Lower lobe of right lung (tissue), 2 donors: ENCODE measurements at places on chromosomes 1 and 21.
A peak's percentile ranks its signal among the peaks of the same experiment; 100 is the strongest.

GRCh38 chr1:29385966-29386365 lies 149.6 kb downstream of the PTPRU start:
- no peak for DNase-seq

DNA sequence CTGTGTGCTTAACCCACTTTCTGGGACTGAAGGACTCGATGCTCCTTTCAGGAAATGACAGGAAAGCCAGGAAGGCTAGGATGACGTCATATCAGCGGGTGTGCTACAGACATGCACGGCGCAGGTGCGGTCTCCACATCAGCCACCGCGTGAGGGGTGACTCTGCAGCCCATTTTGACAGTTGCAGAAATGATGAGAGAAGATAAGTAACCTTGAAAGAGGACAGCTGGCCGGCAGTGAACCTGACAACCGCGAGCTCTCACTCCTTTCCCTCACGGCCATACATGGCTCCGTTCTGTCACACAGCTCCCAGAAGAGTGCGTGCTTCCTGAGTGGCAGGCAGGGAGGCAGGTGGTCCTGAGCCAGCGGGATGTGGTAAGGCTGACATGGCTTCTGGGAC lies 1.7 kb upstream of the KRTAP10-5 start:
- DNase-seq: no peak

DNA sequence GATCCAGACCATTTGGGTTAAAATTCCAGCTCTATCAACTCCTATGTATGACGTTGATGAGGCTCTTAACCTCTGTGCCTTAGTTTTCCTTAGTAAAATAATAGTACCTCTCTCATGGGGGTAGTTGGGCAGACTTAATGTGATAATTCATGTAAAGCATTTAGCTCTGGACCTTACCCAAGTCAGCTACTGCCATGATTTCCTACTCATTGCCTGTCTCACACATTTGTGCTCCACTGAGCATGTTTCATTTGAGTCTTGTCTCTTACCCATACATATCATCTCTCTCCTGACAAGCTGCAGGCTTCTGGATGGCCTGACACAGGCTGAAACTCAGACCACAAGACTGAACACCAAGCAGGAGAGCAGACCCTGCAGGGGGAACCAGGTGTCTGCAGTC lies 77.7 kb upstream of the ZBTB40 start:
- DNase-seq: no peak

GRCh38 chr1:52520148-52520547 lies 32.7 kb downstream of the TUT4 start:
- no peak for DNase-seq

GRCh38 chr1:83905315-83905907 lies 93.5 kb downstream of the TTLL7 start:
- no peak for DNase-seq

DNA sequence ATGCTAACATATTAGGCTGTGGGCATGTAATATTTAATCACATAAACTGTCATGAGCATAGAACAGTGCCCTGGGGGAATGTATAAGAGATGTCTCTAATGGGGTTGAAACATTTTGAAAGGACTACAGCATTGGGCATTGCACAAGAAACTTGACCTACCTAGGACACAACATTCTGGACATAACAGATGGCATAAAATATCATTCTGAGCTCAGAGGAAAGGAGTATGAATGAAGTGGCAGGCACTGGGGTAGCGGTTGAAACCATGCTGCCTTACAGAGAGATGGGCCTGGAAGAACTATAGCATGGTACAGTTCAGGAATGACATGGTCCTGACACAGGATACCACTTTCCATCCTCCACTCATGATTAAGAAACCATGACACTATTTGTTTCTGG lies 69.0 kb downstream of the LPAR3 start:
- DNase-seq: no peak

DNA sequence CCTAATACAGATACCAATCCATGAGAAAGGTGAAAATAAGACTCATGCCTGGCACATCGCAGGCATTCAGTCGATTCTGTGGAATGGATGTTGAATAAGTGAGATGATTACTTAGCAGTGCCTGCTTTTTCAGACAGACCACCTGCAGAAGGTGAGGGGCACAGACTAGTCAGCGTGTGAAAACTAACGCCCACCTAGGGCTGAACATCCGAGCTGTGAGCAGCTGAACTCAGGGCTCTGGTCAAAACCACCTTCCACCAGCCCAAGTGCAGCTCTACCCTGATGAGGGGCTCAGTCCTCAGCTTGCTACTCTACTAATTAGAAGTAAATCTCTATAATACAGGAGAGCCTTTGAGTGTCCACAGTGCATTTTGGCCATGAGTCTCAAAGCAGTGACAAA lies 32.5 kb downstream of the LMX1A start:
- no peak for DNase-seq

DNA sequence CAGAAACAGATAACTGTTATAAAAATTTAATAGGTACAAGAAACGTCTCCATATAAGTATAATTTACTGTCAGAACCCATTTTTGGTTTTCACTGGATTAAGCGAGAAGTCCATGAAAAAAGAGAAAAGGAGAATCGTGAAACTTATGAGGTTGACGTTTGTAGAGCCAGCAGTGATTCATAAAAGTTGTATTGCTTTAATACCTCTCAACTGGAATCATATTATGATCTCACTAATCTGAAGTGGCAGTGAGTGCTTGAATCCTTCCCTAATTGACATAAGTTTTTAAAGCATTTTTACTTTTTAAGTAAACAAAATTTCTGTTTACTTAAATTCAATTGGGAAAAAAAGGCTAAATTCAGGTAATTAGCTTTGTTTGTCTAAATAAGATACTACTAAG lies 315.3 kb downstream of the TPR start:
- DNase-seq: no peak

GRCh38 chr1:52676249-52676903 lies 21.8 kb downstream of the COA7 start:
- DNase-seq: peak; percentile 62

DNA sequence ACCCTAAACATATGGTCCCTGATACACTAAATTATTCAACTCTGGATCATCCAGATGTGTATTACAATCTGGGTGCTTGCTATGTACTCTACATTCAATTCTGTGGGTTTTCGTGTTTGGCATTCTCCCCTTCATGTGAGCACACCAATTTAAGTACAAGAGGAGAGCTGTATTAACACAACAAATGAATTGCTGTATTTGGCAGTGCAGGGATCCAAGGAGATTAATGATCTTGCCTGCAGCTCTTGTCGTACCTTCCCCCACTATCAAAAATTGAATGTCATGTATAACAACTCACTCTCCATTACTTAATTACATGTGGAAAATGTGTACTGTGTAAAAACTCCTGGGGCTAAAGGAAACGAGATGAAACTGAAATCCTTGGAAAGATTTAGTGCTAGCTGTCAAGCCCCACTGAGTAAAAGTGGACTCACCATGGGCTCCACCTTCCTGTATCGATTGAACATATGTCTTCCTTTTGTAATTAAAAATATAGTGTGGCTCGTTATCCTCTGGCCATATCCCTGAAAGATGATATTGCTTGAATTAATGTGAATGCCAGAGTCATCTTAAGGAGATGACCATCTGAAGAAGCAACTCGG lies 172.2 kb upstream of the L1TD1 start:
- no peak for DNase-seq

- no peak for DNase-seq
Measured at GRCh38 chr1:211574705-211575104, 4.3 kb downstream of the SLC30A1 start.
